Stimulated activated CD4-positive, alpha-beta T cell treated with anti-CD3 and anti-CD28 coated beads, Interleukin-1b, Interleukin-23, amount 100 ng/mL, for 1 hour (primary cell): ENCODE measurements at places on chromosomes 2 and 18.

DNA sequence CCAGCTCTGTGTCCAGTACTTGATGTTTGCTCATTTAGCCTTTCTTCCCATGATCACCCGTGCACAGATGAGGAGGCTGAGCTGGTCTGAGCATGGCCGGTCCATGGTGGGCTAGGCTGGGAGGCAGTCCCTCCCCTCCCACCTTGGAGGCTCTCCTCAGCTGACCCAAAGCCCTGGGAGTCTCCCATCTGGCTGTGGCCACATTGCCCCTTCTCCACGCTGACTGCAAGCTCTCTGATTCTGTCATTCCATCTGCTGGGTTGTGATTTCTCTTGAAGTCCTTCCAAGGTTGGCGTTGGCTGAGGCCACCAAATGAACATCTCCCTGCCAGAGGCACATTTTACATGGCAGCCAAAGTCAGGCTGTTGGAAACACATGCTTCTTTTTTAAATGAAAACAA is 44.0 kb downstream of the ACKR3 start:
- no peak for DNase-seq

- DNase-seq: no peak
Measured at GRCh38 chr18:23580677-23581367, 5.5 kb downstream of the NPC1 start.

GRCh38 chr2:69770193-69770702 is 28.3 kb downstream of the ANXA4 start:
- DNase-seq: no peak

DNA sequence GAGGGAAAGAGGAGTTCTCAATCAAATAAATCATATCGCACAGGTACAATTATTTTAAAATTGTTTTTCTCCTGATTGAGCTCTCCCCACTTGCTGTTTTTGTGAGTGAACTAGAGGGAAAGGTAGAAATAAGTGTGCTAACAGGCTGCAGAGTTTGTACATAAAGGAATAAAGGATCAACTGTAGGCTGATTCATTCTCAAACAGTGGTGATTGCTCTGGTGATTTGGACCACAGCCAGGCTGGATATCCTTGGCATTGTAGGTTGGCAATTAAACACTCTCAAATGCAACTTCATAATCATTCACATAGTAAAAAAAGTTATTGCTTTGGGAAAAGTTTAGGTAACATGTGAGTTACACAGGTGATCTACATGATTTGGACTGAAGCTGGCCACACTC is 29.8 kb downstream of the LRP1B start:
- DNase-seq: no peak

GRCh38 chr2:949384-950079 is 1.1 kb upstream of the SNTG2 start:
- no peak for DNase-seq

DNA sequence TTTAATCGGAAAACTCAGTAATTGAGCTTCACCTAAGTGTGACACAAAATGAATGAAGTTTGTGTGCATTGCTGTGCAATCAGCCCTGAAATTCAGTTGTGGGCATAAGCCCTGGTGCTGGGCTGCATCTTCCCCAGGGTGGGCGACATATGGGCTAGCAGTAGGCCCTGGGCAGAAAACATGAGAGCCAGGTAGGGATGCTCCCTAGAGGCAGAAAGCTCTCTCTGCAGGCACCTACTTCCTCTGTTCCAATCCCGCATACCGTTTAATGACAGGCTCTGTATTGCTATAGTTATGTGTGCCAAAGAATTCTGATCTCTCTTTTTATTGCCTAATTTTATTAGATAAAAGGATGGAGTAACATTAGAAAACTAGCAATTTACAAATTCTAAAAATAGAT is 456.7 kb downstream of the NRXN1 start:
- no peak for DNase-seq
